NCI-H774 (cell line): ENCODE measurements at places on chromosomes 7 and 10.

DNA sequence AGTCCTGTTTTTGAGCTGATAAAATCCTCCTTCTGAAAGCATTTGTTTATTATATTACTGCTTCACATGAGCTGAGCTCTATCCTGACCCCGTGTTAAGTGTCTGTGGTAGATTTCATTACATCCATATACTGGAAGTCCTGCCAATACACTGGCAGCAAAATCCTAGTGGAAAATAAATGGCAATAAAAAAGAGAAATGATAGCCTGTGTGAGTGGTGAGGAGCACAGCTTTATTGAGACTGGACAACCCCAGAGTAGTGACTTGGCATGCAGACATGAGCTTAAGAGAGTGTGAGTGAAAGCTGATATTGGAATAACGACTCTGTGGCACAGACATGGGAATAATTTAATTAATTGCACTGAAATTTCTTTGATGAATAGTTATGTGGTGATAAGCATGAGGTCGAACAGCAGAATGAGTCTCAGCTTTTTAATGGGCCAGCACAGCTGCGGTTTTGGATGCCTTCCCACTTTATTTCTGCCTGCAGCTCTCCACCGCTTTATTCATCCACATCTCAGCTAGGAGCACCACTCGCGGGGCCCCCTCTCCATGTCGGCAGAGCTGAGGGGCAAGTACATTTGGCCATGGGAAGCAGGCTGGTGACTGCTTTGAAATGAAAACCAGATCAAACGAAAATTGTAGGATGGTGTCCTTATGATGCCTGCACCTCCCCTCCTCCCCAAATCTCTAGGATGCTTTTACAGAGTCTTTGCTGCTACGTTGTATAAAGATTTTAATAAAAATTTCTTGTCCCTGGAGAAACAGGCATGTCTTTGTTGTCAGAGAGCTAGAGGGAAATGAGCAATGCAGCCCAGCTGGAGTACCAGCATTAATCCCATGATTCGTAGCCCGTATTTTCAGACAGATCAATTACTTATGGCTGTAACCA lies 494.3 kb downstream of the AUTS2 start:
- no peak for DNase-seq

DNA sequence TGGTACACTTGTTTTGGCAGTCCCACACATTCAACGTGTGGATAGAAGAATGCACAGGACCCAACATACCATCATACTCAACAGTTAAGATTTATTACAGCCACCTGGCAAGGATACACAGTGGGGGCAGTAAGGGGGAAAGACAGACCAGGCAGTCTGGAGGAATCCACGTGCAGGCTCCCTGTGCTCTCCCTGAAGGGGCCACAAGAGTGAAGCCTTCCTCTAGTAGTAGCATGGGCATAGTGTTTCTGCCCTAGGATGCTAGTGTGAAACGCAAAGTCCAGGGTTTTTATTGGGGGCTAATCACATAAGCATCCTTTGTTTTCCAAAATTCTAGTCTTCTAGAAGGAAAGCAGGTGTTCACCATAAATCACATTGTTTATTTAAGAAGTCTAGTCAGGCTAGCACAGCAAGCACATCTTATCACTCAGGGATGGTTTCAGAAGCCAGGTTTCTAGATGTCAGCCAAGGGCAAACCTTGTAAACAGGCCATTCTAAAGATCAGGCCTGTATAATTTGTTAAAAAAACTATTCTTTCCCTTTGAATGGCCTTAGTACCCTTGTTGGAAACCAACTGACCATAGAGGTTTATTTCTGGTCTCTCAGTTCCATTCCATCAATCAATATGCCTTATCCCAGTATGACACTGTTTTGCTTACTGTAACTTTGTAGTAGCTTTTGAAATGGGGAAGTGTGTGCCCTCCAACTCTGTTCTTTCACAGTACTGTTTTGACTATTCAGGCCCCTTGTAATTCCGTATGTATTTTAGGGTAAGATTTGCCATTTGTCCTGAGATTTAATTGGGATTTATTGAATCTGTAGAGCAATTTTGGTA lies 12.4 kb upstream of the TFAM start:
- no peak for DNase-seq

- no peak for DNase-seq
Observed at GRCh38 chr10:94402843-94403379, 570 bp downstream of the TBC1D12 start.

DNA sequence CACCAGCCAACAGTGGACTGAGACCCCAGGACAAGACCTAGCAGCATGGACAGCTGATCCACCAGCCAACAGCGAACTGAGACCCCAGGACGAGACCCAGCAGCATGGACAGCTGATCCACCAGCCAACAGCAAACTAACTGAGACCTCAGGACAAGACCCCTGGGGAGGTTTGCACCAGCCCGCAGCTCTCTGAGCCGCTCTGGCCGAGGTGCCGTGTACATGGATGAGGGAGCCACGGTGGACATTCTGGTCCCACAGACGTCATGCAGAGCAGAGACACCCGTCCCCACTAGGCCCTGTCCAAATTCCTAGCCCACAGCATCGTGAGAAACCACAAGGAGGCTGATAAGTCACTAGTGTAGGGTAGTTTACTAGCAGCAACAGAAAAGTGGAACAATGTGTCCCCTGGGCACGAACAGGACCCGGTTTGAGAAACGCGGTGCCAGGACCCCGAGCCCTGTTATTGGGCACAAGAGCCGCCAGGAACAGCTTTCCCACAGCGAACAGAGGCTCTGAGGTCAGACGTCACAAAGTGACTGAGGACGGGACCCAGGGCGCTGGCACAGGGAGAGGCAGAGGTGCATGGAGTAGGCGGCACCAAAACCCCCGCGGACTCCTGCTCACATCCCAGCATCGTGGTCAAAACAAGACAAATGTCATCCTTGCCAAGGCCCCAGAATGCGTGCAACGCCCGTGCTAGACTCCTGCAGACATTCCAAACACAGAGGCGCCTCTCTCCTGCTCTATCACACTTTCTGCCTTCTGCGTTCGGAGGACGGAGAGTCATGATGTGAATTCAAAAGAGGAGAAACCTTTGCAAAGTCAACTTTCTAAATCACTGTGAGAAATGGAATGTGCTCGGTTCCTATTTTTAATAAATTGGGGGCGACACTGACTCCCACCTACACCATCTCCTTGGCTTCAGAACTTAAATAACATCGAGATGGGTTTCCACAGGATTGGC lies 8.1 kb downstream of the STK32C start:
- no peak for DNase-seq

- no peak for DNase-seq
Observed at GRCh38 chr7:157006205-157006747, 4.2 kb downstream of the MNX1 start.

DNA sequence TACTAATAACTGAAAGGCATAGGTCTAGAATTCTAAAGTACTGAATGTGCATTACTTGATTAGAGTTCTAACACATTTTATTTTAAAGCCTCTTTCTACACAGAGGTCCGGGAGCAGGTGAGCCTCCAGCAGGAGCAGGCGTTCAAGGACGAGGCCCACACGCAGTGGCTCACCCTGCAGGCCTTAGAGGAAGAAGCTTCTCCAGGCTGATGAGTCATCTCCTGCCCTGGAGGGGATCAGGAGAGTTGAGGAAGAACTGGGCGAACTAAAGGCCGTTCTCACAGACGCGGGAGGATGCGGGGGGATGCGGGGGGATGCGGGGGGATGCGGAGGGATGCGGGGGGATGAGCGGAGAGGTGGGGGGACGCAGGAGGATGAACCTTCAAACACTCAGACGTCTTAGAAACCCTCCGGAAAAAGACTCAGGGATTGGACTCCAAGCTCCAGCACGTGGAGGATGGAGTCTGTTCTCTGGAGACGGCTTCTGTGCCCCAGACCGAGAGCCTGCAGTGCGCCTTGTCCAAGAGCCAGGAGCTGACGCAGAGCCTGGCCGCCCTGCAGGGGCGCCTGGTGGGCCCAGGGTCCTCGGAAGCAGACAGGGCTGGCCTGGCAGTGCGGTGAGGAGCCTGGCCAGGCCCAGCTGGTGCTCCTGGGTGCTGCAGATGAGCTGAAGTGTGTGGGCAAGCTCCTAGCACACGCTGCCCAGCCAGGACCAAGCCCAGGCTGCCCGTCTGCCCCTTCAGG lies 433.7 kb upstream of the TPK1 start:
- DNase-seq, result no peak

- no peak for DNase-seq
Observed at GRCh38 chr7:111887734-111888133, 318.5 kb downstream of the DOCK4 start.

GRCh38 chr7:132249256-132249971 lies 326.9 kb downstream of the PLXNA4 start:
- DNase-seq, result no peak
